ENCODE measurements at places on chromosomes 13 and 19. TPM values are rescaled to one million over a fixed set of nuclear protein-coding genes. Genes with fewer than 3 reads are reported as not detected.
A peak's percentile ranks its signal among the peaks of the same experiment; 100 is the strongest.

DNA sequence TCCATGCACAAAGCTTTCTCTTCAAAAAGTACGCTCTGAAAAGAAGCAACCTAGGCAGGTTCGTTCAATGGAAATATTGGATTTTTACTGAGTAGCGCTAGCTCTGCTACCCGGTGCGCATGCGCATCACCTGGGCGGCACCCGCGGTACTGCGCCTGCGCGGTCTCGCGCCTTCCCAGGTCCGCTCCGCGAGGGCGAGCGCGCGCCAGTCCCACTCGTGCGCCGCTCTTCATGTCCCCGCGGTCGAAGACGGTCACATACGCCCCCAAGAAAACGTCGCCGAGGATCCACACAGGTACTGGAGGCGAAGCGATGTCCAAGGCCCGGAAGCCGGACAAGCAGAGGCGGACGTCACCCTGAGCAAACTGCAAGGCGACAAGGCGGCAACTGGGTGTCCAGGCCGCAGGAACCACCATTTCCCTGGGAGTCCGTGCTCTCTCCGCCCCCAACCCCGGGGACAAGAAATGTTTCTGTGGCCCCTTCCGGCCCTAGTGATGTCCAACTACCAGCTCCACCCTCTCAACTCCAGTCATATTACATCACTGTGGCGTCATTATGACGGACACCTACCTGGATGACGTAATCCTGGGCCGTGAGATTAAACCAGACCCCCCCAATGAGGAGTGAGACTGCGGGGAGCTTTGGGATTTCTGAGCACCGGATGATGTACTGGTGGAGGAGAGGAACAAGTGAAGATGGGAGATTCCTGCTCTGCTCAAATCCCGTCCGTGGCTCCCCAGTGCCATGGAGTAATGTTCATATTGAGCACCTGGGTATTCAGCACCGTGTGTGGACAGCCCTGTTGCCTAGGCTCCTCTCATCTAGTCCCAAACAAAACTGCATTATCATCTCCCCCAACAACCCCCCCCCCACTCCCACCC is 4.8 kb upstream of the KCNC3 start:
- peaks cover 10% of the 10 kb centered on the region for H3K36me3 ChIP-seq
- DNase-seq = peak; percentile 85
- peak overlapping the region; percentile 82 for H3K27ac ChIP-seq
- H3K4me3 ChIP-seq = peak overlapping the region; percentile 78
- peaks cover 47% of the 10 kb centered on the region for H3K4me1 ChIP-seq
- H3K27me3 ChIP-seq = peaks cover 65% of the 10 kb centered on the region

- no peak for DNase-seq
- H3K36me3 ChIP-seq = no peaks in the 10 kb centered on the region
- H3K27me3 ChIP-seq = peaks cover 22% of the 10 kb centered on the region
- no peak overlapping the region for H3K4me3 ChIP-seq
- no peaks in the 10 kb centered on the region for H3K4me1 ChIP-seq
These were observed 58.4 kb downstream of the COL4A1 start for GRCh38 chr13:110248449-110249143.

C19orf25 gene
- 28.7 TPM for total RNA-seq

ZNF99 gene
- total RNA-seq = not detected

S1PR2 gene
- 7.9 TPM for total RNA-seq

Measured in activated naive CD8-positive, alpha-beta T cell treated with anti-CD3 and anti-CD28 coated beads for 36 hours (primary cell).